ENCODE measurements at places on chromosomes 1 and 21. TPM values are rescaled to one million over a fixed set of nuclear protein-coding genes. Genes with fewer than 3 reads are reported as not detected.

Gene DMBX1
- total RNA-seq = not detected

Gene SELENBP1
- 22.2 TPM for total RNA-seq

Gene SLC35F3
- 0.12 TPM for total RNA-seq

Gene LCE3E
- not detected for total RNA-seq

Gene PLCH2
- 0.11 TPM for total RNA-seq

Gene PEAR1
- 1.6 TPM for total RNA-seq

Gene SMIM1
- total RNA-seq = 0.55 TPM

Gene CLEC20A
- not detected for total RNA-seq

Gene CELA3B
- total RNA-seq = not detected

Gene SVBP
- 13.4 TPM for total RNA-seq

Gene LCE2A
- total RNA-seq = 2.2 TPM
